ENCODE measurements at places on chromosomes 16 and 17.

DNA sequence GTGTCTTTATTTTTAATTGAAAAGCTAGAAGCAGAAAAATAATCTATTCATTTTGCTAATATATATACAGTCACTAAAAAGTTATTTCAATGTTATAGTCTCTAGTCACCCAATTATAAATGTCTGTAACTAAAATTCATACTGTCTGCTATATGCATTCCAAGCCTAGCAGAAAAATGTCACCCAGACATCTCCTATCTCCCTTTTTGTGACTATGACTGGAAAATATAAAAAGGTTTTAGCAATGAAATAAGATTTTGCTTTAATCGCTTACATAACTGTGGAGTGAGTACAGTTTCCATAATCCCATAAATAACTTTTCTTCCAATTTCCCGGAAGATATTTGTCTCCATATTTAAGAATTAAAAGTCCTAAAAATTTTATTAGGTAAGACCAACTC lies 88.6 kb downstream of the BRIP1 start:
- DNase-seq = no peak

DNA sequence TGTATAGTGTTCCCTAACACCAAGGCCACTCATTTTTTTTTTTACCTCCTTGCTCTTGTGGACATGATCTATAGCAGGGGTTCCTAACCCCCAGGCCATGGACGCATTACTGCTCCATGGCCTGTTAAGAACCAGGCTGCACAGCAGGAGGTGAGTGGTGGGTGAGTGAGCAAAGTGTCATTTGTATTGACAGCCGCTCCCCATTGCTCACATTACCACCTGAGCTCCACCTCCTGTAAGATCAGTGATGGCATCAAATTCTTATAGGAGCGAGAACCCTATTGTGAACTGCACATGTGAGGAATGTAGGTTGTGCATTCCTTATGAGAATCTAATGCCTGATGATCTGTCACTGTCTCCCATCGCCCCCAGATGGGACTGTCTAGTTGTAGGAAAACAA lies 342.0 kb downstream of the SOX9 start:
- peak; percentile 12 for DNase-seq

GRCh38 chr17:73272906-73273218 lies 11.2 kb upstream of the CPSF4L start:
- DNase-seq = no peak

DNA sequence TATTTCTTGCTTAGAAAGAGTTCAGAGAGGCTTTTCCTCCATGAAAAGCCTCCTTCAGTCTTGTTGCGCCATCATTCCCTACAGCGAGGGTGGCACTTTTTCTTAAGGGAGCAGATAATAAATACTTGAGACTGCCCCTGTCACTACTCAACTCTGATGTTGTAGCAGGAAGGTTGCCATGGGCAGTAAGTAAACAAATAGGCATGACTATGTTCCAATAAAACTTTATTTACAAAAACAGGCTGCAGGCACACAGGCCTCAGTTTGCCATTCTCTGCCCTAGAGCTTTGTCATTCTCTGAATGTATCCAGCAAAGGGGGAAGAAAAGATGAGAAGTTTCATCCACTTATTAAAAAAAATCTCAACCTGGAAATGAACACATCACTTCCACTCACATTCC lies 60.4 kb downstream of the MYOCD start:
- no peak for DNase-seq

- no peak for DNase-seq
These were observed 130.6 kb downstream of the SEC14L1 start for GRCh38 chr17:77271411-77271810.

- no peak for DNase-seq
These were observed 1444.8 kb upstream of the CDH8 start for GRCh38 chr16:63481060-63481459.

GRCh38 chr17:56833809-56834379 lies at the start of the genes C17orf67 and DGKE:
Gene C17orf67 (minus strand): TSS chr17:56833920. CDS start chr17:56815810, 18,110 bp downstream.
Gene DGKE (plus strand): TSS chr17:56834151. CDS start chr17:56834796, 645 bp downstream.
- peak; percentile 99 for DNase-seq

DNA sequence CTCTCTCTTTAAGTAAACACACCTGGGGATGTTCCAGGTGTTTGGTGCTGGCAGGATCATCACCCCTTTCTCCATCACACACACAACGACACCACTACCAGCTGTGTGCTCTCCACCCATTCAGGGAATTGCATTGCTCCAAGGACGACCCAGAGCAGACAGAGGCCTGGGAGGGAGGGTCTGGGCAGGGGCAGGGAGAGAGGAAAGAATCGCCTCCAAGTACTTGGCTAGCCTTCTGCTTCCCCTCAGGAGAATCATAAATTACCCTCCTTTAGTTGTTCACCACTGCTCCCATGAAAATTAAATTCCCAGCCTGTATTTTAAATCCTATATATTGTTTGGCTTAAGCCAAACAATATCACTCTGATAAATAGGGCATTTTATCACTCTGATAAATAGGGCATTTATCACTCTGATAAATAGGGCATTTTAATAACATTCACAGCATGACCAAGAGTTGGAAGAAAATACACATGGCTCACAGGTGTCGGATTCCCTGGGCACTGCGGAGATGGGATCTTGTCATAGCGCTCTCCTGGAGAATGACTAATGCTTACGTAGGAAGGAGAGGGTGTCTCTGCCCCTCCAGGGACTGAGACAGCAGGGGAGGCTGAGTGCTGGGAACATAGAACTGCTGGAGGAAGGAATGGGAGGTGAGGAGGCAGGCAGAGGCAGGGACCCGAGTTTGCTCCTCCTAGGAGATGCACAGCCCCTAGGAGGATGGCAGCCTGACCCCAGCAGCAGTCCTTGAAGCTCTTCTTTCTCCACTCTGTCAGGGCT lies 673.6 kb downstream of the HS3ST4 start:
- no peak for DNase-seq

- peak; percentile 73 for DNase-seq
These were observed 9.9 kb downstream of the TMIGD1 start for GRCh38 chr17:30323895-30324319.

Data from activated effector memory CD4-positive, alpha-beta T cell treated with anti-CD3 and anti-CD28 coated beads, Interleukin-2, amount 50 U/mL, for 16 hours (primary cell).